NCI-H774 (cell line): ENCODE measurements at places on chromosomes 5 and 9.

DNA sequence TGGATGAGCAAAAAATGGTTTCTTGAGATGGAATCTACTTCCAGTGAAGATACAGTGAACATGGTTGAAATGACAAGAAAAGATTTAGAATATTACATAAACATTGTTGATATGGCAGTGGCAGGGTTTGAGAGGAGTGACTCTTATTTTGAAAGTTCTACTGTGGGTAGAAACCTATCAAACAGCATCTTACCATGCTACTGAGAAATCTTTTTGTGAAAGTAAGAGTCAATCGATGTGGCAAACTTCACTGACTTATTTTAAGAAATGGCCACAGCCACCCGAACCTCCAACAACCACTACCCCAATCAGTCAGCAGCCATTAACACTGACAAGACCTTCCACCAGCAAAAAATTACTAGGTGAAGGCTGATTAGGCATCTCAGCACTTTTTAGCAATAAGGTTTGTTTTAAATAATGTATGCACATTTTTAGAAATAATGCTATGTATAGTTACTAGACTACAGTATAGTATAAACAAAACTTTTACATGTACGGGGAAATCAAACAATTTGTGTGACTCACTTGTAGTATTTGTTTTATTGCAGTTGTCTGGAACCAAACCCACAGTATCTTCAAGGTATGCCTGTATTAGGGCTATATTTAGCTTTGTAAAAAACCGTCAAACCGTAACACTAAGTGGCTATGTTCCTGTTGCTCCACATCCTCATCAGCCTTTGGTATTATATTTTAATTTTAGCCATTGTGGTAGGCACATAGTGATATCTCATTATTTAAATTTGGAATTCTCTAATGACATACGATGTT lies 30.6 kb upstream of the ADAMTS6 start:
- DNase-seq = no peak

- no peak for DNase-seq
Measured at GRCh38 chr5:29113516-29113915, 2075.1 kb upstream of the CDH9 start.

DNA sequence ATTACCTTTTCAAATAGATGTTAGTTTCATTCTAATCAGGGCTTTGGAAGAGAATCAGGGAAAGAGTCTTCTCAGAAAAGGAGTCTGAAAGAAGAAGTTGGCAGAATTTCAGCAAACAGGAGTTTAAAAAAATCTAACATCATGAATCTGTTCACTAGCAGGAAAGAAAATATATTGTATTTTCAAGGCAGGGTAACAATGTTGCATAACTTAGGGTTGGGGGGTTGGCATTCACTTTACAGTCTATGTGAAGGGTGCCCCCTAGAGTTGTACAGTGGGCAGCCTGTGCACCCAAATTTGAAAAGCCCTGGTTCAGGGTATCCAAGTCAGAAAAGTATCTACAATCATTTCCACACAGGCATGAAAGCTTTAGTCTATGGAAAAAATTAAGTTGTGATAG lies 348.4 kb upstream of the SLC30A5 start:
- no peak for DNase-seq

DNA sequence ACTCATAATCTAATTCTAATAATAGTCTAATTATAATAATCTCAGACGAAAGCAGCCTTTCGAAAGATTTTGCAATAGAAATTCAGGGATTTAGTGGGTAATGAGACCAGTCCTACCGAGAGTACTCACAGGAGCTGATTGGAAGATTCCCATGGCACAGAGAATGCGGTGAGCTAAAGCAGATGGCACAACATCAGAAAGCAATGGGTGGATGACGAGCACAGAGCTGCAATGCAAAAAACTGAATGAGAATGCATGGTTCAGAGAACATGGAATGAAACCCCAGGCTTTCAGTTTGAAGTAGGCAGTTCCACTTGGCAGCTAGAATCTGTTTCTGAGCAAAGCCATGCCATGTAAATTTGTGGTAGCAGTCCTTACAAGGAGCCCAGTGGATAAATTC lies 78.2 kb upstream of the SPINK5 start:
- no peak for DNase-seq

- DNase-seq = peak; percentile 13
Measured at GRCh38 chr5:54171645-54172384, 138.6 kb downstream of the ARL15 start.

- no peak for DNase-seq
Measured at GRCh38 chr5:32241034-32241783, 67.1 kb upstream of the GOLPH3 start.

GRCh38 chr5:8726383-8727036 lies 819.4 kb downstream of the SEMA5A start:
- DNase-seq = no peak

DNA sequence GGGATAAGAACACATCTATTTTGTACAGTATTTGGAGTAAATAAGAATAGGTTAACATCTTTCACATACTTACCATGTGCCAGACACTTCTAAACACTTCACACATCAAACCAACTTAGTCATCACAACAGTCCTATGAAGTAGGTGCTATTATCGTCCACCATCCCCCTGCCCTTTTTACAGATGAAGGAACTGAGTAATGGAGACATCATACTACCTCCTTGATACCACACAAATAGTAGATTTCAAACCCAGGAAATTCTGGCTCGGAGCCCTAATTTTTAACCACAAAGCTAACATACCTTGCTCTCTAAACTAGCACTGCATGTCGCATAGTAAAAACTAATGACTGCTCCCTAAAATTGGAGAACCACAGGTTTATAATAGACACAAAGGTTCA lies 4.2 kb upstream of the ZNF366 start:
- DNase-seq = no peak

- no peak for DNase-seq
Measured at GRCh38 chr5:38743562-38743961, 102.2 kb upstream of the OSMR start.

- no peak for DNase-seq
Measured at GRCh38 chr5:168023191-168023590, 268.3 kb upstream of the WWC1 start.

DNA sequence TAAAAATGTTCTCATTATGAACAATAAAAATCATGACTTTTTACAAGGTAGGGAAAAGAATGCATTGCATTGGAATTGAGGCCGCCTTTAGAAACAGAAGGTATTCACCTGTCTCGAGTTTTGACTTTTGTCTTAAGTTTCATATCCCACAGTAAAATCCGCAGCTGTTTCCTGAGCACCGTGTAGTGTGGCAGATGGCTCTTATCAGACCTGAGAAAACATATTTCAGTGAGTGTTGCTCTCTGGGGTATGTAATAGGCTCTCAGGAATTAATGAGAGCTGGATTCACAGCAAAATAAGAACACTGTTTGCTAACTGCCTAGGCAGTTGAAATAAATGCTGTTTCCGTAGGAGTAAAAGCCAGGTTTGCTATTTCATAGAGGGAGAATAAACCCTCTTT lies 221.4 kb downstream of the CFAP90 start:
- peak; percentile 28 for DNase-seq

DNA sequence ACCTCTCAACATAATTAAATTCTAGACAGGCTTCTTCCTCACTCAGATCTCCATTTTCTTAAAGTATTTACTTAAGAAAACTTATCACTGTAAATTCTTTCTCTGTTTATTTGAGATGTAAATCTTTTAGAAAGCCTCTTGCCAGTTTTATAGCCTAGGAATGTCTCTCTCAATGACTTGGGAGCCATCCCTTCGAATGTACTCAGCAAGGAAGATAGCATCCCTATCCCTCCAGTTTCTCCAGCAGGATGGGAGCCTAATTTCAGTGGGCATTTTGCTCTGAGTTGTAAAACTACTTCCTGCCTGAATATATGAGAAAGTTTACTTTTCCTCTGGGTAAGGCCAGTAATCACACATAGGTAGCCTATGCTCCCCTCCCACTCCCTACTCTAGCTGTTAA lies 558.5 kb upstream of the ARRDC3 start:
- no peak for DNase-seq

DNA sequence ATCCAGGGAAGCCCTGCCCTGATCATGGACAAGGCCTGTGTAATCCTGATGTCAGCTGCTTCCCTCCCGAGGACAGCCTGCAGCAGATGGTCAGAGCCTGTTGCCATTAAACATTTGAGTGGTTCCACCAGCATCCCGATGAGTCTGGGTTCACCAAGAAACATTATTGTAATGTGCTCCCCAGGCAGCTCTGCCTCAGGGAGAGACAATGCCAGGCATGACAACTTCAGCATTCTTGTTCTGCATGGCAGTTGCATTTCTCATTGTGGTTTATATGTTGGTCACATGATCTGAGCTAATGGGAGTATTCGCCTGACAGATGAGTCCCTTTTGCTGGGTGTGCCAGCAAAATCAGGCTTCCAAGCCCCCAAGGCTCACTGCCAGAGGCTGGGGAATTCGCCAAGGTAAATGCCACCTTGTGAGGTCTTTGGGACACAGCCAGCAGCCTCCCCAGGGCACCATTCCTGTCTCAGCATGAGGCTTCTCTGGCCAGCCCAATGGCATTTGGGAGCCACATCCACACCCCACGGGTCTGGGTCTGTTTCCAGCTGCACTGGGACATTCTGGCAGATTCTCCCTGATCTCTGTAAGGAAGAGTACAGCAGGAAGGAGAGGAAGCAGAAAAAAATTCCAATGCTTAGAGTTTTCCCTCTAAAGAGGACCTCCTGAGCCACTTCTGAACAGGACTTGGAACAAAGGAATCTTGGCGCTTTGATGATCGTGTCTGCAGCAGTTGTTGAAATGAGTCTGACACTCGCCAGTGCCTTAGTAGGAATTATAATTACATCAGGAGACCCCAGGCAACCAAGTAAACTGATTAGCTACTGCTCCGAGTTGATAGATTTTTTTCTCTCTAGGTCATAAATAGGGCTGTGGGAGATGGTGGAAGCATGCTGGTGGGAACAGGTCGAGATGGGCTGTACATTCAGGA lies 18.7 kb downstream of the KCNIP1 start:
- no peak for DNase-seq

GRCh38 chr9:128001779-128002298 lies 21.1 kb upstream of the EEIG1 start:
- no peak for DNase-seq

- no peak for DNase-seq
Measured at GRCh38 chr9:97737429-97737828, 40.3 kb upstream of the XPA start.

- DNase-seq = no peak
Measured at GRCh38 chr9:129182122-129182521, 4.1 kb upstream of the IER5L start.

DNA sequence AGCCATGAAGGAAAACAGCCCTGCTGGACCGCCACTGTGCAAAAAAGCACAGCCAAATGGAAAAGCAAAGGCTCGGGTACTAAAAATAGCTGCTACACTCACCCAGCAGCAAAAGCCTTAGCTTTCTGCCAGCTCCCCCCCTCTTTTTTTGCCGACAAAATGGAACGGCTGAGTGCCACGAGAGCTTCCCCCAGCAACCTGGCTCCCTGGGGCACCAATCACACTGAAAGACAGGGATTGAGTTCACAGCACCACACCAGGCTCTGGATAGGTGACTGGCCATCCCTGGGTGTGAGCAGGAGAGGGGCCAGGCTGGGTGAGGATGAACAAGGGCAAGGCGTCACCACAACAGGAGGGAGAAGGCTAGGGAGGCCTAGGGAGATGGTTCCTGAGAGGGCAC lies 66.7 kb downstream of the SIL1 start:
- DNase-seq = peak; percentile 39

- DNase-seq = no peak
Measured at GRCh38 chr9:6502399-6502798, 89.4 kb downstream of the UHRF2 start.

- no peak for DNase-seq
Measured at GRCh38 chr5:141703133-141703561, 21.1 kb upstream of the ARAP3 start.

DNA sequence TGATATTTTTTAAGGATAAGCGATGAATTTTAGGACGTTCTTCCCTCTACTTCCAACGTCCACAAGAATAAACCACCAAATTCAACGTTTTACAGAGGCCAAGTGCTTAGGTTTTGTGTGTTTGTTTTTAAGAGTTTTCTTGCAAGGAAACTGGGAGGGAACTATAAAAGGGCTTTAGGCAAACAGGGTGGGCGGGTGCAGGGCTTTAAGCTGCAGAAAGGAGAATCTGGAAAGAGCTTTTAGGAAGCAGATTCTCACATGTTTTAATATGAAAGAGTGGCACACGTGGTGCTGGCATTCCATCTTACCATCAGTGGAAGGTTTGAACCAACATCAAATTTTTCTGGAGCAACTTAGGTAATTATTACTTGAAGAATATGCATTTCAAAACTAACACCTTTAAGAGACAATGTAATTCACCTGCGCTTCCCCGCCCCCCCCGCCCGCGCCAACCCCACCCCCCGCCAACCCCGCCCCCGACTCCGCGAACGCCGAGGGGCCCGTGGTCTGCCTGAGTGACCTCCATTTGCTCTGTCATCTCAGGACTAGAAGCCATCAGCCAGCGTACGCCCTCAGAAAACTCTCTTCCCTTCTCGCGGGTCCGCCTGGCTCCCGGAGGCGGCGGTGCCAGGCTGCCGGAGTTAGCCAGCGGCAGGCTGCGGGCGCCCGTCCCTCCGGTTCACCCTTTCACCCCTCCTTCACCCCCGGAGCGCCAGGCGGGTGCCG lies 911 bp upstream of the PIK3R1 start:
- no peak for DNase-seq

DNA sequence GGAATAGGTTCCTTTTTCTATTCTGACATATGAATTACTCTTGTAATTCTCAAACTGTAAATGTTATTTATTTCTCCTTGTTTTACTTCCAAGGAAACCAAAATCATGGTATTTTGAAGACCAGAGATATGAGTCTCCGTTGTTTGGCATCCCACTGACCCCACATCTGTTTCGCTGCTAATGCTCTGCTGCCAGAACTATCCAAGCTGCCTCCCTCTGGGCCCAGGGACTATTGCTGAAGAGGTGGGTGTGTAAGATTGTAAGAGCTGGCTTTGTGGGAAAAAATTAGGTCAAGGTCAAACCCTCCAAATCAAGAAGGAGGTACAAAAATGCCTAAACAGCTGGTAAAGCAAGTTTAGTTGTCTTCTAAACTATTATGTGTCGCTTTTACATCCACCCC lies 129.4 kb upstream of the MYO10 start:
- no peak for DNase-seq

DNA sequence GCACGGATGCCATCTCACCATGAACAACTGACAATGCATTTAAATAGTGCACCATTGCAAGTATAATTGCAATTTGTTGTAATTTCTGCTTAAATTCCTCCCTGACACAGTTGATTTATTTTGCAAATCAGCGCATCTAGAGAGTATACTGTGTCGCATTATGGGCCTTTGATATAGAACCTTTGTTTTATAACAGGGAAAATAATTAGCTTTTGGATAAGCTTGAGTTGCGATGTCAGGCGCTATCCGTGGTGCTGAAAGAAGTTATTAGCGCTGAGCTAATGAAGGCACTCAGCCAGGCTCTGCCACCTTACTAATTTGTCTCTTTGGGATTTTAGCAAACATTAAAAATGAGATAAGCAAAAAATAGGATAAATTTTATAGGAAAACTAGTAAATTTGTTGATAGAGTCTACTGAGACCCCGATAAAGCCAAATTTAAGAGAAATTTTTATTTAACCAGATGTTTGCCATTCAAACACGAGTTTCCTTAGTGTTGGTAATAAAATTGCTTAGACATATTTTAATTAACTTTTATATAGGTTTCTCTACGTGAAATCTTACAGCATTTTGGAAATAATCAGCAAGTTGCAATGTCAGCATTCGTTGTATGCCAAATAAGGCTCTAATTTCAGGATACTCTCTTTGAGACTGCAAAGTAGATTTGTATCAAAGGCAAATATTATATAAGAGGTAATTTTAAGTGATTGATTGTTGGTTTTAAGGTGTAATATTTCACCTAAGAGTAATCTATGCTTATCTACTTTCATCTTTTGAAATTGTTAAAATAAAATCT lies 355.5 kb downstream of the TLR4 start:
- DNase-seq = no peak

GRCh38 chr5:172142709-172143215 lies 45.3 kb downstream of the STK10 start:
- DNase-seq = no peak
